Naive B cell (primary cell): ENCODE measurements at places on chromosomes 11 and 22.

- DNase-seq: no peak
These were observed 16.8 kb downstream of the RELT start for GRCh38 chr11:73393011-73393380.

- no peak for DNase-seq
These were observed 13.6 kb downstream of the MAML2 start for GRCh38 chr11:96329419-96329818.

DNA sequence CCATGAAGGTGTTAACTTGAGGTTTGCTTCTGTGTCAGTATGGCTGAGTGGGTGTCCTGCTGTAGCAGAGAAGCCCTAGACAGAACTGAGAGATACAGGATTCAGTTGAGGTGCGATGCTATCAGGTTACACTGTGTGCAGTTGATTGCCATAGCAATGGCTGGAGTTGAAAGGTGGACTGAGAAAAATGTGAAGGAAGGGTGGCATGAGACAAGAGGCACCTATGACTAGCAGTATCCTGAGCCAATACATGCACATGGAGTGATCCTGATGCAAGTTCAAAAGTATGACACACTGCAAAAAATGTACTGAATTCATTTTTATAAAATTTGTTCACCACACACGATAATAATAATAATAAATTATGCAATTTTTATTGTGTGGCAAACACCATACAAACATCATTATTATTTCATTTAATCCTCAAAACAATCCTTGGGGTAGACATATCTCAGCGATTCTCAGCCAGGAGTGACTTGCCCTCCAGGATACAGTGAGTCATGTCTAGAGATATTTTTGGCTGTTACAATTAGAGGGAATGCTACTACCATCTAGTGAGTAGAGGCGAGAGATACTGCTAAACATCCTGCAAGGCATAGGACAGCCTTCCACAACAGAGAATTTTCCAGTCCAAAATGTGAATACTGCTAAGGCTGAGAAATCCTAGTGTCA lies 3.9 kb upstream of the PIWIL4 start:
- DNase-seq: no peak

DNA sequence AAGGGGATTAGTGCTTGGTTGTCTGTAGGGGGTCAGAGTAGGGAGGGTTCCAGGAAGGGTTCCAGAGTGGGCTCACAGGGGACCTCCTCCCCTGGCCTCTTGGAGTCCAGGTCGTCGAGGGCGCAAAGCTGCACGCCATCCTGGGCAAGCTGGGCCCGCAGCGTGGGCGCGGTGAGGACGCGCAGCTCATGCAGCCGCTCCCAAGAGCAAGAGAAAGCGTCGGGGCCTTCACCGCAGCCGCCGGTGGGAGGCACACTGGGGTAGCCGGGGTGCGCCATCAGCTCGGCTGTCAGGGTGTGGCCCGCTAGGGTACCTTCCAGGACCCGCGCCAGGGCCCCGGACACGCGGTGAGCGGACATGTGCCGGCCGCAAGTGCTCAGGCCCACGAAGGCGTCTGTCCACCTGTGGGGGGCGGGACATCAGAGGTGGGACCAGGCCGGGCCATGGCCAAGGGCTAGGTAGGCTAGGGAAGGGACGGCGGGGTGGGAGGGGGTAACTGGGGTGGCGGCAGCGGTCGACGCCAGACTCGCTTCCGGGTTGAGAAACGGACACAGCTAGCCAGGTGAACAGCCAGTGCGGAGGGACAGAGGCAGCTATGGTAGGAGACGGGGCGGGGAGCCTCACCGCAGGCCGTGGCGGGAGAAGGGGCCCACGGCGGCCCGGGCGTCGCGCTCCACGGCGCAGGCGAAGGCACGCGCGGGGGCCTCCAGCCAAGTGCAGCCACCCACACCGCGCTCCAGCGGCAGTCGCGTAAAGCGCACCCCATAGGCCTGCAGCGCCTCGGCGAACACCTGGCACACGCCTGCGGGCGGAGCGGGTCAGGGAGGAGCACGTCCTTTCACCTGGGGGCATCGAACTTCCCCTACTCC lies 1.2 kb downstream of the YDJC start:
- DNase-seq: no peak

- no peak for DNase-seq
These were observed 90.3 kb downstream of the ZBTB16 start for GRCh38 chr11:114149689-114150407.

- no peak for DNase-seq
These were observed 104.8 kb downstream of the NECTIN1 start for GRCh38 chr11:119624102-119624615.

- no peak for DNase-seq
These were observed 9.6 kb downstream of the CERK start for GRCh38 chr22:46728470-46728869.

- no peak for DNase-seq
These were observed 6.7 kb upstream of the SYT7 start for GRCh38 chr11:61587541-61587941.

DNA sequence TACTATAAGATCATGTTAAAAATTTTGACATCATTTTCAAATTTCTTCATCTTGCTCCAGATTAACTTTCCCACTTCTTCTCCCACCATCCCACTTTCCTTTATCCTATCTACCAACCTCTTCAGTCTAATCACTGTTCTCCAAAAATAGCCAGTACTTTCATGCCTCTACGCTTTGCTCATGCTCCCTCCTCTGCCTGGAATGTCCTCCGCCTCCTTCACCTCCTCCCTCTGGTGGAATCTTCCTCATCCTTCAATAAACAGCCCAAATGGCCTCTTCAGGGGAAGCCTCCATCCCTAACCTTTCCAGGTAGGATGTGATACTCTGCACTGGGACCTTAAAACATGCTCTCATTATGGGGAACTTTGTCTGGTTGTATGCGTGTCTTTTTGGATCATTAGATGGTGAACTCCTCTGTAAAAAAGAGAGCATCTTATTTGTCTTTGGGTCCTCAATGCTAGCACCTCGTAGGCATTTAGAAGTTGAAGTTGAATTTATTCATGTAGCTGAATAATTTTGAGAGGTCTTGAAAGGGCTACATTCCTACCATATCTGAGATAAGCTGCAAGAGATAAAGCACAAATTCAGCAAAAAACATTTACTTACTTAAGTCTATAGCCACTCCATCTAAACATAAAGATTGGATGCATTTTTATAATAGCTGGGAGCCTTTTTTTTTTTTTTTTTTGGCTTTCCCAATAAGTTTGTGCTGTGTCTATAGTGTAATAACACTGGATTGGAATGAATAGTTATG lies 8.0 kb upstream of the CSRP3 start:
- DNase-seq: no peak

- no peak for DNase-seq
These were observed 795.5 kb downstream of the METTL15 start for GRCh38 chr11:28903716-28904115.

DNA sequence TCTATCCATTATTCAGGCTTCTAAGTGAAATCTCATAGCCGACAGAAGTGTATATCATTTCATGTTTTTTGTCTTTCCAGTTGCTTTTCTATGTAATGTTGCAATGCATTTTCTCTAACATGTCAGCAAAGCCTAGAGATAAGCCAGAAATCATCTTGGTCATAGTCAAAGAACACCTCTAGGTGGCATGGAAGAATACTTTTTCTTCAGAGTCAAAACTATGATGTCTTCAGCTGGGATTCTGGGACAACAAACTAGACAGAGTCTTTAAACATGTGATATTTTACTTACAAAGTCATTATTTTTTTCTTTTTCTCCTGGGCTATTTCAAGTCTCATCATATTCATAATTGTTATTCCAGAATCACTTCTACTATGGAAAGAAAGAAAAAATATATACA lies 4.4 kb downstream of the GAS2 start:
- DNase-seq: no peak

DNA sequence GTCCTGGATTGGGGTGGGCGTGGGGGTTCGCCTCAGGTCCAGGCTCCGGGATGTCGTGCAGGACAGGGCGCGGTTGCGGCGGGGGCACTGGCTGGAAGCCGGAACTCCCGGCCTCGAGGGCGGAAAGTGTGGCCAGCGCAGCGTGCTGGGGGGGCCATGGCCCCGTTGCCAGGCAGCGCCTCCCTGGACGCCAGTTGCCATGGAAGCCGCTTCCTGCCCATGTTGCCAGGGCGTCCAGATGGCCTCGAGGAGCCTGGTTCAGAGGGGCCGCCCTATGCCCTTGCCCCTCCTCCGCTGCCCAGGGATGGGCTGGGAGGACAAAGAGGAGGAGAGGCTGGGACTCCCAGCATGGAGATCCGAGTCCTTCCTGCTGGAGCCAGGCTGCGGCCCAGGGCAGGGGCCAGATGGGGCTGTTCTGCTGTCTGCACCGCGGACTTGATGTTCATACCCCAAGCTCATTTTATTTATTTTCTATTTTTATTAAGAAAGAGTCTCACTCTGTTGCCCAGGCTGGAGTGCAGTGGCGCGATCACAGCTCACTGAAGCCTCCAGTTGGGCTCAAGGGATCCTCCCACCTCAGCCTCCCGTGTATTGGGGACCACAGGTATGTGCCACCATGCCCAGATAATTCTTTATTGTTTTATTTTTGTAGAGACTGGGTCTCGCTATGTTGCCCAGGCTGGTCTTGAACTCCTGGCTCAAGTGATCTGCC lies 4.6 kb upstream of the CCDC188 start:
- DNase-seq: no peak

GRCh38 chr22:50162391-50162956 lies 8.1 kb upstream of the PANX2 start:
- DNase-seq: no peak

DNA sequence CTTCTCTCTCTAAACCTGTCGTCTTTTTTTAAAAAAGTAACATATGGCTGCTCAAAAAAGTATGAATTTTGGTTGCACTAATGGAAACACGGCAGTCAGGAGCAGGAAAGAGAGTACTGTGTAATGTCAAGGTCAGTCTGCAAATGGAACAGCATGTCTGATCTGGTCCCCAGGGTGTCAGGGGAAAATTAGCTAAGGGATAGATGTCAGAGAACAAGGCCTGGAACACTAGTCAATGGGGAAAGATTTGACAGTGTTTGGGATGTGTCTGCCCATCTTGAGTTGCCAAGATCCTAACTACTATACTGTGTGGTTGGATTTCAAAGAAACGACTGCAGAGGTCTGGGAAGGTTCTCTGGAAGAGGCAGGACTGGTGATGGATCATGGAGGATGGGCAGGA lies 65.7 kb upstream of the PHOX2A start:
- DNase-seq: no peak

GRCh38 chr11:27159335-27159679 lies 118.7 kb downstream of the BBOX1 start:
- no peak for DNase-seq

- no peak for DNase-seq
These were observed 66.8 kb downstream of the FEZ1 start for GRCh38 chr11:125429174-125429707.

DNA sequence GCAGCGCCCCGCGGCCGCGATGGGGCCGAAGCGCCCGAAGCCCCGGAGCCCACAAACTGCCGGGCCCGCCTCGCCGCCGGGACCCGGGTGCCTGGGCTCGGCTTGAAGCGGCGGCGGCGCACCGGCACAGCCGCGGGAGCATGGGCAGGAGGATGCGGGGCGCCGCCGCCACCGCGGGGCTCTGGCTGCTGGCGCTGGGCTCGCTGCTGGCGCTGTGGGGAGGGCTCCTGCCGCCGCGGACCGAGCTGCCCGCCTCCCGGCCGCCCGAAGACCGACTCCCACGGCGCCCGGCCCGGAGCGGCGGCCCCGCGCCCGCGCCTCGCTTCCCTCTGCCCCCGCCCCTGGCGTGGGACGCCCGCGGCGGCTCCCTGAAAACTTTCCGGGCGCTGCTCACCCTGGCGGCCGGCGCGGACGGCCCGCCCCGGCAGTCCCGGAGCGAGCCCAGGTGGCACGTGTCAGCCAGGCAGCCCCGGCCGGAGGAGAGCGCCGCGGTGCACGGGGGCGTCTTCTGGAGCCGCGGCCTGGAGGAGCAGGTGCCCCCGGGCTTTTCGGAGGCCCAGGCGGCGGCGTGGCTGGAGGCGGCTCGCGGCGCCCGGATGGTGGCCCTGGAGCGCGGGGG lies 346 bp downstream of the FJX1 start:
- DNase-seq: peak; percentile 20

DNA sequence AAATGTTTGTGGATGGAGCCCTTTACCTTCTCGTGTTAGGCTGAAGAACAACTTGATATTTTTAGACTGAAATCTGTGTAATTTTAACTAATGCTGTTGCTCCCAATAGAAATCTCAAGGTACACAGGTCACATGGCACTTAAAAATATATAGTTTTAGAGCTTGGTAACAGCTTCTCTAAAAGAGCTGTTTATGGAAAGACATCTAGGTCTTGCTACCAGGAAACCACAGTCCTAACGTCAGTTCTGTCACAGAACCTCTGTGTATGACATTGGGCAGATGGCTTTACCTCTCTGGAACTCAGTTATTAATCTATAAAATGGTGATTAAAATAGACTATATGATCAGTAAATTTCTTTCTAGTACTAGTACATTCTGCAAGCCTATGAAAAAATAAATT lies 35.4 kb downstream of the PAK1 start:
- no peak for DNase-seq

DNA sequence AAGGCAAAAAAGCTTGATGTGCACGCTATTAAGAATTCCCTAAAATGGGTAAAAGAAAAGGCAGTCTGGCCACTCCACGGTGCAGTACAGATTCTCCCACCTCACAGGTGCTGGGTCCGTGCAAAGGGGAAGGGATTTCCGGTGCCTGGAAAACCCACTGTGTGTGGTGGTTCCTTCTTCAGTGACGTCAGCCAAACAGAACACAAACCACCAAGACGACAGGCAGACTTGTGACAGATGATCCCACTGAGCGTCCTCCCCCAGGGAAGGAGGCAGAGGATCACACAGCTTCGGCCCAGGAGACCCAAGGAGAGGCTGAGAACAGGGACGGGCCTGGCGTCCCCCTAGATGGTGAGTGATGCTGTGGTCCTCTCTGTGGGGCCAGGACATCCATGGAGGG lies 18.6 kb downstream of the PHF21B start:
- no peak for DNase-seq

GRCh38 chr11:76665921-76666351 lies 4.6 kb downstream of the LRRC32 start:
- DNase-seq: no peak

DNA sequence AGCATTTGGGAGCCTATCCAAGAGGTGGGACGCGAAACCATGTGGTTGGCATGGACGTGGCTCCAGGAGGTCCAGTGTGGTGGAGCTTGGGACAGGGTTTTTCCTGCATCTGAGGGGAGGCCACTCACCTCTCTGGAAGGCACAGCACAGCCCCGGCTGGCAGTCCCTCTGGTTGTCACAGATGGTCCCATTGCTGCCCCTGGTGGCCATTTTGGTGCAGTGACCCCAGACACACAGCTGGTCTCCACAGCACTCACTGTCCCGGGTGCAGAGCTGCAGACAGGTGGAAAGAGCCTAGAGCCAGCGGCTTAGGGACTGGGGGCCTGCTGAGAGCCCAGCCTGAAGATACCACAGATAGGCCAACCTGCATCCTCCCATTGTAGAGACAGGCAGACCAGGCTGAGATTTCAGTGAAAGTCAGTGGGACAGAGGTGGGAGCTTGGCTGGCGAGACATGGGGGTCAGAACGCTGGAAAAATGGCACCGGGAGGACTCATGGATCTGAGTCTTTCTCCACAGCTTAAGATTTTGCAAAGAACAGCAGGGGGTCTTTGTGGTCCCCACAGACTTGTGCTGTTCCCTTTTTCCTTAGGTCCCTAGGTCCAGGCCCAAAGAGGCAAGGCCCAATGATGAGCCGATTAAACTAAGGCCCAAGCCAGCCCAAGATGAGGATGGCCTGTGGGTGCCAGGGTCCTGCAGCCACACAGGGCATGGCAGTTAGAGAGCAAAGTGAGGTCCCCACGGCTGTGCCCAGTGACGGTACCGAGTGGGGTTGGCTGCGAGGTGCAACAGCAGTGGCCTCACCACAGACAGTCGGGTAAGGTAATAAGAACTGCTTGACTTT lies 41.4 kb downstream of the DKK3 start:
- DNase-seq: peak; percentile 9

- DNase-seq: no peak
These were observed 23.8 kb downstream of the MRPL23 start for GRCh38 chr11:1970956-1971355.
